ENCODE measurements at places on chromosomes 13 and 19.

DNA sequence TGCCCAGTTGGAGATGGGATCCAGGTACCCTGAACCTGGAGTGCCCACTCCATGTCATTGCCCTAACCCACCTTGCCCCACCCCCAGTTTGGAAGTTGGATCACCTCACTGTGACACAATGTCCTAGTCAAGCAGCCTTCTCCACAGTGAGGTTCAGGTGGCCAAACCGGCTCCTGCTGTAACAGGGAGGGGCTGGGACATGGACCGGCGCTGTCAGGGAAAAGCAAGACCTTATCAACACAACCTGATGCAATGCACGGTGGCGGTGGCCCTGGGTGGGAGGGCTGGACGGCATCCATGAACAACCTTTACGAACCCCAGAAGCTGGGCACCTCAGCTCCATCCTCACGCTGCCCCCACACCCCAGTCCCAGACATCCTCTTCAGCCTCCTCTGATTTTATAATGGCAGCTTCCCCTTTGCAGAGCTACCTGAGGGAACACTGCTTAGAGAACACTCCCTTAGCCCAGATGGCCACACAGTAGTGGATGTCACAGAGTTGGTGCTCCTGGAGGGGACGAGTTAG lies 1.6 kb upstream of the KRTDAP start:
- no peak for DNase-seq

DNA sequence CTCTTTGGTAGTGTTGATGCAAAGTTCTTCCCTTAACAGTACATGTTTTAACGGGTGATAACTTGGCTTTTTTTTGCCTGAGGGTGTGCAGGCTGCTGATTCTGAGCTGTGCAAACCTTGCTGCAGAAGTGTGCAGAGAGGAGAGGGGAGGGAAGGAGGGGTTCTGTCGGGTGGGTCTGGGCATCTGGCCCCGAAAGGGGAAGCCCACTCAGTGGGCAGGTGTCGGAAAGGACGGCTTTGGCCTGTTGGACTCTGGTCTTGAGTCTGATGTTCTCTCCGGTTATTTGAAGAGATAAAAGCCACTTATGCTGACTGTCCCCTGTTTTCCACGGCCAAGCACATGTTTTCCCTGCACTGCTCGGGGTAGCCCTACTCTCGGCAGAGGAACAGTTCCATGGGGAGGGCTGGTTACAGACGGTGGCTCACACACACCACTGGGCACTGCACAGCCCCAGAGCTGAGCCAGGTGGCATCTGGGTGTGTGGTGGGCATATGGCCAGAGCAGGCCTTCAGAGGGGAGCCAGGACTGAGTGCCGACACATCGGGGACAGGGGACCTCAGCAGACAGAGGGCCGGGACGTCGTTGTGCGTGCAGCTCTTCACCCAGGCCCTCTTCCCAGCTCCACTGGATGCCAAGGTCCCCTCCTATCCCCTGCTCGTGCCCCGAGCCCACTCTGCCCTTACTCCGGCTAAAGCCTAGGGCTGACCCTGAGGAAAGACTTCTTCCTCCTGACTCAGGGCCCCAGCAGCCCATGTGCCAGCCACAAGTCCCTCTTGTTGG lies 93.2 kb downstream of the TEX29 start:
- no peak for DNase-seq

DNA sequence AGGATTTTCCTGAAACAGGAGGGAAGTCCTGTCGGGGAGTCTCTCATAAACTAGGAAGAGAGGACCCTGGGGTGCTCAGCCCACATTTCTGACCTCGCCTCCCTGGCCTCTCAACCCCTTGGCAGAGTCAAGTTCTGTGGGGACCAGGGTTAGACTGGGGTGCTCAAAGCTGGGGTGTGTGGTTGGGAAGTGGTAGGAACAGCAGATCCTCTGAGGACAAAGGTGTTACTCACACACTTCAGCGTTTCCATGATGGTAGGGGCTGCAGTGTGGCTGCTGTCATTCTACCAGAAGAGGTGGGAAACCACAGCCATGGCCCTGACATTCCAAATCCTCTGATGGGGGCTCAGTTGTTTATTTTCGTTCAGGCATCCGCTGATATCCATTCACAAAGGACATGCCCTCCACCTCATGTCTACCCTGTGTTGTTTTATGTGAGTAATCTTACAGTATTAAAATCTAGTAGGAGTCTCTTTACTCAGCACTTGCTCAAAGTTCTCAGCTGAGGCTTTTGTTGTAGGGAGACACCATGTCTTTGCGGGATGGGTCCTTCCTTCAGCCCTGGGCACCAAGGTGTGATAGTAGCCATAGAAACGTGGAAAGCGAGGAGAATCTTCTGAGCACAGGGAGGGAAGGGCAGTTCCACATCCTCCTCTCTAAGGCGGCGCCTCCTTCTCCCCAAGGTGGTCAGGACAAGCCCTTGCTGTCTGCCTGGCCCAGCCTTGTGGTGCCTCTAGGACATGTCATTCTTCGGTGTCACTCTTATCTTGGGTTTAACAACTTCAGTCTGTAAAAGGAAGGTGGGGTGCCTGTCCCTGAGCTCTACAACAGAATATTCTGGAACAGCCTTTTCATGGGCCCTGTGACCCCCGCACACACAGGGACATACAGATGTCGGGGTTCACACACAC lies 1.5 kb downstream of the KIR2DL3 start:
- DNase-seq = no peak

DNA sequence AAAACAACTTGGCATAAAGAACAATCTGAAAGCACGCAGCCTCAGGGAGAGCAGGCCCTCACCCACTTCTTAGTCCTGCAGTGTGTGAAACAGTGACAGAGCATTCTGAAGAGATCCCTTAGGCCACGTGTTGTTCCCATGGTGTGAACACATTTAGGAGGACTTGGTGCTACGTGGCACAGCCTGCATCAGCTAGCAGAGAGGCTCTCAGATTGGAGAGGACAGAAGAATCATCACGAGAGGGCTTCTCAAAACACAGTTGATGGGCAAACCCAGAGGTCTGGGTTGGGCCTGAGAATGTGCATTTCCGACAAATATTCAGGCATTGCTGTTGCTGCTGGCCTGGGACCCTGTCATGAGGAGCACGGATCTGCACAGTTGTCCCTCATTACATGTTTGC lies 26.1 kb upstream of the TFDP1 start:
- no peak for DNase-seq

DNA sequence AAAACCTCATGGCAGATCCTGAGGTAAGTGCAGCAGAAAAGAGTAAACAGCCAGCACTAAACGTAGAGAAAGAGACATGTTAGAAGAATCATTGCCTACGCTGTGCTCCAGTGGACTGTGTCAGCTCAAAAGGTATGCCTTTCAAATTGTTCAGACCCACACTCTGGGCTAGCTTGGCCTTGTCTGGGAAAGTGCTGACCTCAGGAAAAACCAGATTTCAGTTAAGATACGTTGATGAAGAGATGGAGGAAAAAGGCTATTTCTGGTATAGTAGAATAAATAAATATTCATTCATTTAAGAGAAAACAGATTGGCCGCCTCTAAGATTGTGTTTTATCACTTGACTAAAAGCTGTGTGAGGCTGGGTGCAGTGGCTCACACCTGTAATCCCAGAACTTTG lies 9.6 kb upstream of the SUCLA2 start:
- DNase-seq = no peak
